ENCODE measurements at places on chromosomes 1 and 21.

DNA sequence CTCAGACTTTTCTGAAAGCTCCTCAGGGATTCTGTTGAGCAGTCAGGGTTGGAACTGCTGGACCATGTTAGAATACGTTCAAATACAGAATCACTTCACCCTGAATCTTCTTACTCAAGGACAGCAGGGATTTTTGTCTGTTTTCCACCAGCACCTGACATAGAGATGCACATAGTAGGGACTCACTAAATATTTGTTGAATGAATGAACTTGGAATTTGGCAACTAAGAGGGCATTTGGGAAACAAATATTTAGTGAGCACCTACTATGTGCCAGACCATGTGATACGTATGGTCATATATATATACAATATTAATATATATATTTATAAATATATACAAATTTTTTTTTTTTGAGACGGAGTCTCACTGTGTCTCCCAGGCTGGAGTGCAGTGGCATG lies 4.6 kb upstream of the FBXO42 start:
- no peak for DNase-seq

GRCh38 chr1:234726359-234726943 lies 116.5 kb upstream of the IRF2BP2 start:
- DNase-seq: no peak

DNA sequence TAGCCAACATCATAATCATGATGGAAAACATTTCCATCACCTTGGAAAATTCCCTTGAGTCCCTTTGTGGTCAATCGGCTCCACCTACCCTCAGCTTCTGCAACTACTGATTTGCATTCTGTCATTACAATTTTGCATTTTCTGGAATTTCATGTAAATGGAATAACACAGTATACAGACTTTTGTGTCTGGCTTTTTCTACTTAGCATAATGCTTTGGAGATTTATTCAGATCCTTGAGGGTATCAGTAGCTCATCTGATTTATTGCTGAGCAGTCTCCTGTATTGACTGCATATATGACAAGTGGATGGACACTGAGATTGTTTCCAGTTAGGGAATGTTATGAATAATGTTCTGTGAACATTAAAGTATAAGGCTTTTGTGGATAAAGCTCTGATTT lies 358.3 kb downstream of the USP25 start:
- no peak for DNase-seq

DNA sequence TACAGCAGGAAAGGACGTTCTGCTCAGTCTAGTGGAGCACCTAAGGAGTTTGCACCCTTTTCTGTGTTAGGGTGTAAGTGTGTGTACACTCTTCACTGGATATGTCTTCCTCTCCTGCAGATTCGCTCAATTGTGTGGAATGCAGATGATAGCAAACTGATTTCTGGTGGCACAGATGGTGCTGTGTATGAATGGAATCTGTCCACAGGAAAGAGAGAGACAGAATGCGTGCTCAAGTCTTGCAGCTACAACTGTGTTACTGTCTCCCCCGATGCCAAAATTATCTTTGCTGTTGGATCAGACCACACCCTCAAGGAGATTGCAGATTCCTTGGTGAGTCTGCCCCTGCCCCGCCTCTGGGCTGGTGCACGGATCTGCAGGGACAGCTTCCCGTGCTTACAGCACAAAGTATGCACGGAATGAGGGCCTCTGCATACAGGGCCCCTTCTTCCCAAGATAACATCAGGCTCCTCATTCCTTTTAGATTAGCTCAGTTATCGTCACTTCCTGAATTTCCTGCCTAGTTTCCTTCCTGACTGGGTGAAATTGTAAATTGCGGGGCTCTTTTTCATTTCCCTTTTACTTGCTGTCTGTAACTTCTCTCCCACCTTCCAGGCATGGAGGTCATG lies 34.6 kb downstream of the CFAP57 start:
- DNase-seq: no peak

- peak; percentile 26 for DNase-seq
These were observed 18.5 kb downstream of the TP53BP2 start for GRCh38 chr1:223827193-223827663.

- DNase-seq: no peak
These were observed 3.3 kb downstream of the NCMAP start for GRCh38 chr1:24558902-24559791.

- peak; percentile 47 for DNase-seq
These were observed 276.4 kb upstream of the B3GALT2 start for GRCh38 chr1:193462629-193463320.

- DNase-seq: no peak
These were observed 171.2 kb upstream of the NR5A2 start for GRCh38 chr1:199856216-199856780.

DNA sequence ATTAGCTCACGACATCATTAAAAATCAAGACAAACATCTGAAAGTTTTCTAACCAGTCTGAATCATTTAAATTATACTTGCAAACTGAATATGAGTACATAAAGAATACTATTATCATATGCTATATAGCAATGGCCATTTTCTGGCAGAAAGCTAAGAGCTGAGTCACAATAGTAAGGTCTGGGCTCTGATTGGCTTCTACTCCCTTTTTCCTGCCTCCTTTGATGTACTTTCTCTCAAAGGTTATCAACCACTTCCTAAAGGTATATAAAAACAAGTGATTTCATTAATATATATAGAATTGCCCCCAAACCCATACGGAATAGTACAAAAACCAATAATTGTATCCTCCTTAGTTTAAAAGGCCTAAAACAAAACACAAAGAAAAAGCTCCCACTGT lies 7.0 kb downstream of the KCNA3 start:
- no peak for DNase-seq

GRCh38 chr1:166479052-166479631 lies 312.3 kb upstream of the FAM78B start:
- DNase-seq: peak; percentile 57

DNA sequence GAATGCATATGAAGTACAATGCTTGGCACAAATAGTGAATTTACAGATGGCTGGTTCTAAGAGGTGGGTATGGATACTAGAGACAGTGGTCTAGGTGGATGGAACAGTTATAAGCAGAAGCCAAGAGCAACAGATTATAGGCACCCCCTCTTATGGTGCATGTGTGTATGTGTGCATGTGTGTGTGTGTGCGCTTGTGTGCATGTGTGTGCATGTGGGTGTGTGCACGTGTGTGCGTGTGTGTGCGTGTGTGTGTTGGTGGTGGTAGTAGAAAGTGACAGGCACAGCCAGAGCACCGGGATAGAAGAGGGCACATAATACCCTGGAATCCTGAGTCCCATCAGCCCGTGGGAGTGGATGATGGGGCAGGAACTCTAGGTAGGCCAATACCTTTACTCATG lies 1.3 kb downstream of the NCMAP start:
- no peak for DNase-seq

- no peak for DNase-seq
These were observed 36.0 kb upstream of the SLC35F3 start for GRCh38 chr1:233868461-233868860.

DNA sequence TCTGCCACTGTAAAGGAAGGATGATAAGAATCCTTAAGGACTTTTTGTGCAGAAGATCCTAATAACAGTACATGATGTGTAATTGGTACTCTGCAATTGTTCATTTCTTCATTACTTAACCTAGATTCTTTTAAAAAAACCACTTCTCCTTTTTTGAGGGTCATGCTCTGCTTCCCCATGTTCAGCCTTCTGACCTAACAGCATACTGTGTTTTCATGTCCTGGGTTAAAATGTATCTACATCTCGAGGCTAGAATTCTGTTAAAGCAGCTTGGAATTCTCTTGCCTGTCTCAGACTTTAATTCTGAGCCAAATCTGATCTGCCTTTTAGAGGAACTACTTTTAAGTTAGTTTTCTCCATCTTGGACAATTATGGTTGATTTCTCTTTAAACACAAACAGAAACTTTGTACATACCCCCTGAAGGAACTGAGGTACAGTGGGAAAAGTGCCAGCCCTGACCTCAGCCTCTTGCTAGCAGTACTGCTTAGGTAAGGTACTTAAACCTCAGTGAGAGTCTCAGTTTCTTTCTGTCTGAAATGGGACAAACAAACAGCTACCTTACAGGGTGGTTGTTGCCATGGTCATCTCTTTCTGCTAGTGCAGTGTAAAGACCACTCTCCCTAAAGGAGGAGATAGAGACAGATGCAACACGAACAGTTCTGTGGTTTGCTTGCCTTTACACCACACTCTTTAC lies 103.2 kb upstream of the DYNLT5 start:
- no peak for DNase-seq

GRCh38 chr1:23980728-23981070 lies 572 bp upstream of the SRSF10 start:
- peak; percentile 17 for DNase-seq

- DNase-seq: no peak
These were observed 213.1 kb downstream of the KAZN start for GRCh38 chr1:14811573-14811972.

GRCh38 chr1:247914941-247915662 lies 5.0 kb upstream of the OR2T8 start:
- no peak for DNase-seq

DNA sequence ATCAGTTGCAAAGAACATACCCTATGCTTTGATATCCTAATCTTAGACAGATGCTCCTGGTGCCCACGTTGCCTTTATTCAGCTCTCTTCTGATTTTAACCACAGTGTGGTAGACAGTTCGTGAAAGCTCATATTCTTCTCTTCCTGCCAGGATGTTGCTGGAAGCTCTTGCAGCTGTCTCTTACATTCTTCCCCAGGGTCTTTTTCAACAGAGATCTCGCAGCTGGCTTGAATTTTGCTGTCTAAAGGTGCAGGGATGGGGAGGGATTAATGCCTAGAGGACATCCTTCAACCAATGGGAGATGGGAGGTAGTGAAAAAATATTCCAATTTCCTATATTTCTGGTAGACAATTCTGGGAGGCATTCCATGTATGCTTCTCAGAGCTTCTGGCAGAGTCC lies 150.0 kb upstream of the APP start:
- DNase-seq: no peak

DNA sequence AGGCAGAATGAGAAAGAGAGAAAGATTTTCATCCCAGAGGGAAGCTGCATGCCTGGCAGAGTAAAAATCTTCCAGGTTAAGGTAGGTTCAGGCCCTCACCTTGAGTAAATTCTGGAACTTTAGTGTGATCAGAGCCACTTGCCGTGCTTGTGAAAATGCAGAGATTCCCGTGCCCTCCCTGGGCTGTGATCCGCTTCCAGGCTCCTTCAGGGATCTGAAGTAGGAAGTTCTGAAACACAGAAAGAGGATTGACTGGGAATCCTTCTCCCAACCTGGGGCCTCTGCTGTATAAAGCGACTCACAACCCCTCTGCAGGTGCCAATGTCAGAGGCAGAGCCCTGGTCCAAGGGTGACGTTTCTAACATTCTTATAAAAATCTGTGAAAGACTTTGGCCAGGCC lies 26.6 kb downstream of the NUAK2 start:
- DNase-seq: no peak

- DNase-seq: no peak
These were observed 46.6 kb upstream of the VTCN1 start for GRCh38 chr1:117257291-117257690.

DNA sequence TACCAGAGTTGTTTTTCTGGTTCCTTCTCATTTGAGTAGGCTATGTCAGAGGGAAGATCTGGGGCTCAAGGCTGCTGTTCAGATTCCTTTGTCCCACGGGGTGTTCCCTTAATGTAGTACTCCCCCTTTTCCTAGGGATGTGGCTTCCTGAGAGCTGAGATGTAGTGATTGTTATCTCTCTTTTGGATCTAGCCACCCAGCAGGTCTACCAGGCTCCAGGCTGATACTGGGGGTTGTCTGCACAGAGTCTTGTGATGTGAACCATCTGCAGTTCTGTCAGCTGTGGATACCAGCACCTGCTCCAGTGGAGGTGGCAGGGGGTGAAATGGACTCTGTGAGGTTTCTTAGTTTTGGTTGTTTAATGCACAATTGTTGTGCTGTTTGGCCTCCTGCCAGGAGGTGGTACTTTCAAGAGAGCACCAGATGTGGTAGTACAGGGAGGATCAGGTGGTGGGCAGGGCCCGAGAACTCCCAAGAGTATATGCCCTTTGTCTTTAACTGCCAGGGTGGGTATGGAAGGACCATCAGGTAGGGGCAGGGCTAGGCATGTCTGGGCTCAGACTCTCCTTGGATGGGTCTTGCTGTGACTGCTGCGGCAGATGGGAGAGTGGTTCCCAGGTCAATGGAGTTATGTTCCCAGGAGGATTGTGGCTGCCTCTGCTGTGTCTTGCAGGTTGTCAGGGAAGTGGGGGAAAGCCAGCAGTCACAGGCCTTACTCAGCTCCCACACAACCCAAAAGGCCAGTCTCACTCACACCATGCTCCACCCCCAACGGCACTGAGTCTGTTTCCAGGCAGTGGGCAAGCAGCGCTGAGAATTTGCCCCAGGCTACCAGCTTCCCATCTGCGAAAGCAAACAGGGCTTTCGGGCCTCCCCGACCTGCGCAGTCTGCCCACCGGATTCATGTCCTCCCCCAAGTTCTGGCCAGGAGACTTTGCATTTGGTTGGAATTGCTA lies 64.2 kb downstream of the SERINC2 start:
- no peak for DNase-seq

- no peak for DNase-seq
These were observed 97.4 kb upstream of the HP1BP3 start for GRCh38 chr1:20884513-20884912.

DNA sequence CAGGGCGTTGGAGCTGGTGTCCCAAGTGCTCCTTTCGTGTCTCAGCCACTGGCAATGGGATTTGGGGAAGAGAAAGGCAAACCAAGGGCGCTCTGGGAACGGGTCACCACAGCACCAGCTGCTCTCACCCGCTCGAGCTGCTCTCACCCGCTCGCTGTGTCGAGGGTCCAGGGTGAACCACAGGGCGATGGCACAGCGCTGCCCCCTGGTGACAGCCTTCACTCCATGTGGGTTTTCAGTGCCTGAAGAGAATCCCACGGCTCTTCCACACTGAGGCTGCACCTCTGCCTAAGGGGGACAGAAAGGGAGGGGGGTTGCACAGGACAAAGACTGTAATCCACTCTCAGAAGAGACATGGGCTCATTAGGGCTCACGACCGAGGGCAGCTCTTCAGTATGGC lies 7.1 kb upstream of the CLDN19 start:
- DNase-seq: peak; percentile 45

DNA sequence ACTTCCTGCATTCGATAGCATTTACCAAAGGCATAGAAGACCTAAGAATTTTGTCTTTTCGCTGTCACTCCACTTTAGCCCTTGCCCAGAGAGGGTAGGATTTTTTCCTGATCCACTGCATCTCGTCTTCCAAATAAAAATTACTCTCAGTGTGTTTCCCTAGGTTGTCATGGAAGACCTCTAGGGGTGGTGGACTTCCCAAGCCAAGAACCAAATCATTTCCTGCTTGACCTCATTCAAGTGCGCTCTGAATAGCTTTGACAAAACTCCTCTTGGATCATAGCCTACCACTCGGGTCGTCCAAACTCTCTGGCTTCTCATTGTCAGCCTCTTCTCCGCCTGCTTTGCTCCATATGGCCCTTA lies 431 bp upstream of the C1orf52 start:
- no peak for DNase-seq

GRCh38 chr1:71438626-71439025 lies 357.8 kb upstream of the ZRANB2 start:
- no peak for DNase-seq

DNA sequence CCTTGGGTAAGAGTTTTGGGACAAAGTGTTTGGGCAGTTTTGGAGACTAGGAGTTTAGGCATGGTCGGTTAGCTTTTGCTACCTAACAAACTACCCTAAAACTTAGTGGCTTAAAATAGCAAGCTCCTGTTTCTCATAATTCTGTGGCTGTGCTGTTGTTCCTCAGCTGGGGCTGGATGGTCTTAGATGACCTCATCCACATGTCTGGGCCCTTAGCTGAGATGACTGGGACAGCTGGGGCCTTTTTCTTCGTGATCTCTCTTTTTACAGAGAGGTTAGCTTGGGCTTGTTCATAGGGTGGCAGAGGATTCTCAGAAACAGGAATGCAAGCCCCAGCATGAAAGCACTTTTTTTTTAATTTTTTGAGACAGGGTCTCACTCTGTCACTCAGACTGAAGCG lies 6.6 kb downstream of the ATP1A4 start:
- DNase-seq: no peak

GRCh38 chr1:45470306-45470798 lies 20.6 kb downstream of the TESK2 start:
- DNase-seq: no peak

All from CD4-positive, alpha-beta T cell treated with Interferon alpha-2 for 1 hour (primary cell).